ENCODE measurements at places on chromosomes 16 and 17. TPM values are rescaled to one million over a fixed set of nuclear protein-coding genes. Genes with fewer than 3 reads are reported as not detected.

GRCh38 chr17:39153599-39154051 is 2.2 kb upstream of the PLXDC1 start:
- no peaks in the 10 kb centered on the region for H3K27me3 ChIP-seq
- H3K27ac ChIP-seq = peak overlapping the region; percentile 61
- H3K4me3 ChIP-seq = peak overlapping the region; percentile 61

GRCh38 chr17:61307905-61308886 is 91.4 kb upstream of the TBX2 start:
- H3K36me3 ChIP-seq = no peaks in the 10 kb centered on the region
- no peak overlapping the region for H3K4me3 ChIP-seq
- DNase-seq = no peak
- no peaks in the 10 kb centered on the region for H3K27me3 ChIP-seq
- H3K4me1 ChIP-seq = no peaks in the 10 kb centered on the region

DNA sequence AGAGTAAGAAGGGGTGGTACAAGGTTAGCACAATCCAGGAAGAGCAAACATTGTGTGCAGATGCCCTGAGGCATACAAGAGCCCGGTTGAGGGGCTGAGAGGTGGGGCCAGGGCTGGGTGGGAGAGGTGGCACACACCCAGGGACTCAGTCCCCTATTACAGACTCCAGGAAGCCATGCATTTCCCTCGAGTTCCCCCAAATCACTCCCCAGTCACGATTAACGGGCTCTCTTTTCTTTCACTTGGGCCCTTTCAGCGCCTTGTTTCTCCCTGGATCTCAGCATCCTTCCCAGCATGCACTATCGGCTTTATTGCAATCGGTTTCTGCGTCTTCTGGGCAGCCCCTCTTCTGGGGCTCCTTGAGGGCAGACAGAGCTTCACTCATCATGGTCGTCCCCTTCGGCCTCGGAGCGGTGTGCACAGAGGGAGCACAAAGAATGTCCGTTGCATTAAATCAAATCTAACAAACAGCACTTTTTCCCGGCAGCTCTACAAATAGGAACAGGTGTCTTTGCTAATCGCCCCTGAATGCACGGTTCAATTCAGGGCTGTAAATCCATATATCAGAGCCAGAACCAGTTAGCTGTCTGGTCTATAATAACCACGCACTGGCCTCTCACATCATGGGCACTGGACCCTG is 184.6 kb upstream of the HSBP1 start:
- H3K27me3 ChIP-seq = no peaks in the 10 kb centered on the region
- no peaks in the 10 kb centered on the region for H3K4me1 ChIP-seq
- peaks cover 2% of the 10 kb centered on the region for H3K36me3 ChIP-seq
- no peak for DNase-seq
- H3K4me3 ChIP-seq = no peak overlapping the region

- H3K27ac ChIP-seq = no peak overlapping the region
- H3K4me3 ChIP-seq = no peak overlapping the region
- H3K27me3 ChIP-seq = no peaks in the 10 kb centered on the region
These were observed 173.0 kb upstream of the TOM1L1 start for GRCh38 chr17:54727624-54728023.

GRCh38 chr17:62572888-62573401 is 54.5 kb upstream of the MRC2 start:
- no peak for DNase-seq
- H3K27ac ChIP-seq = no peak overlapping the region
- no peaks in the 10 kb centered on the region for H3K36me3 ChIP-seq
- H3K4me3 ChIP-seq = no peak overlapping the region
- no peaks in the 10 kb centered on the region for H3K27me3 ChIP-seq
- no peaks in the 10 kb centered on the region for H3K4me1 ChIP-seq

DNA sequence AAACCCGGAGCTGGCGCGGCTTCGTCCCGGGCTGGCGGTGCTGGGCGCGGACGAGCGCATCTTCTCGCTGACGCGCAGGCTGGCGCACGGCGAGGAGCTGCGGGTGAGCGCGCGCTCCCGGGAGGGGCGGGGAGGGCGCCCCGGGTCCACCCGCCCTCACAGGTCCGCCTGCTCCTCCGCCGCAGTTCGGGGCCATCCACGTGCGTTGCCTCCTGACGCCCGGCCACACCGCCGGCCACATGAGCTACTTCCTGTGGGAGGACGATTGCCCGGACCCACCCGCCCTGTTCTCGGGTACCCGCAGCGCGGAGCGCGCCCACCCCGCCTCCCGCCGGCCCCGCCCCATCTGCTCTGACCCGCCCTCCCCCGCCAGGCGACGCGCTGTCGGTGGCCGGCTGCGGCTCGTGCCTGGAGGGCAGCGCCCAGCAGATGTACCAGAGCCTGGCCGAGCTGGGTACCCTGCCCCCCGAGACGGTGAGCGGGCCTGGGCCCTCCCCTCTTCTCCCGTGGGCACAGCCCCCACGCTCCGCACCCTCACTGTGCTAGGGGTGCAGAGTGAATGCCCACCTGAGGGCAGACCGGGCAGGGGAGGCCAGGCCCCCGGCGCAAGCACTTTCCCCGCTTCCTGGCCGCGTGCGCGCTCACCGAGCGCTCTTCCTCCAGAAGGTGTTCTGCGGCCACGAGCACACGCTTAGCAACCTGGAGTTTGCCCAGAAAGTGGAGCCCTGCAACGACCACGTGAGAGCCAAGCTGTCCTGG is 1.4 kb downstream of the HAGHL start:
- peak; percentile 82 for DNase-seq
- H3K4me3 ChIP-seq = no peak overlapping the region
- H3K4me1 ChIP-seq = no peaks in the 10 kb centered on the region
- H3K36me3 ChIP-seq = no peaks in the 10 kb centered on the region
- no peak overlapping the region for H3K27ac ChIP-seq

GRCh38 chr17:55624772-55625433 is 97.8 kb downstream of the TMEM100 start:
- H3K36me3 ChIP-seq = no peaks in the 10 kb centered on the region
- no peaks in the 10 kb centered on the region for H3K27me3 ChIP-seq
- no peaks in the 10 kb centered on the region for H3K4me1 ChIP-seq
- H3K27ac ChIP-seq = no peak overlapping the region

- DNase-seq = no peak
- no peak overlapping the region for H3K27ac ChIP-seq
- H3K27me3 ChIP-seq = no peaks in the 10 kb centered on the region
- no peak overlapping the region for H3K4me3 ChIP-seq
- peaks cover 14% of the 10 kb centered on the region for H3K36me3 ChIP-seq
These were observed 76.6 kb downstream of the ZZEF1 start for GRCh38 chr17:4066210-4066609.

DNA sequence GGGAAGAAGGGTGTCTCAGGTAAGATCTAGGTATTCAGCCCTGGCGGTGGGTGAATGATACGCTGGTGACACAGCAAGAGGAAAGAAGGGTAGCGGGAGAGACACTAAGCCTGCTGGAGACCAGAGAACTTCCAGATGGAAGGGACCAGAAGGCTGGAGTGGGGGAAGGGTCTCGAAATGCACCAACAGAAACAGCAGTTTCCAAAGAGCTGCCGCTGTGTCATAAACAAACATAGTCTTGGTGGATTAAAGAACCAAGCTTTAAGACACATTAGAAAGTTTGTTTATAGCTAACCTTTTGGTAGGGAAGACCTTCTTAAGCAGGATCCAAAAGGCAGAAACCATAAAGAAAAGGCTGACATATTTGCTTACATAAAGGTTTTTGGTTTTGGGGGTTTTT is 20.9 kb downstream of the TRPV3 start:
- no peaks in the 10 kb centered on the region for H3K4me1 ChIP-seq
- no peak overlapping the region for H3K4me3 ChIP-seq
- H3K27me3 ChIP-seq = no peaks in the 10 kb centered on the region
- DNase-seq = no peak

GRCh38 chr16:81975637-81976036 is 35.6 kb downstream of the SDR42E1 start:
- H3K4me1 ChIP-seq = no peaks in the 10 kb centered on the region
- H3K27ac ChIP-seq = no peak overlapping the region

DNA sequence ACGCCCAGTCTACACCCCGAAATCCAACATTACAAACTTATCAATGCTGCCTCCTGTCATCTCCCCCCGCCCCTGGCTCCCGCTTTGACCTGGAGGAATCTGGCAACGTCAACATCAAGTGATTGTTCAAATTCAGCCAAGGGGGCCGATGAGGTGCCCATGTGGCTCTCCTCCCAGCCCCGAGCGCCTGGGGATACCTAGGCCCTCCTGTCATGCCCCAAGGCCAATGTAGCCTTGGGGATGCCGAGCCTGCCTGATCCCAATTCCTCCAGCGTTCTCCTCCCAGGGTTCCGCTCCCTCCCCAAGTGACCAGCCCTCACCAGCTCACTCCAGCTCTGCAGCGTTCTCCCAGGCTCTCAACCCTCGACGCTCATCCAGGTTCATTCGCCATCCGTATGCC is 59.4 kb downstream of the NXN start:
- no peak overlapping the region for H3K27ac ChIP-seq
- no peaks in the 10 kb centered on the region for H3K27me3 ChIP-seq
- H3K36me3 ChIP-seq = no peaks in the 10 kb centered on the region

- DNase-seq = no peak
- no peak overlapping the region for H3K4me3 ChIP-seq
- H3K36me3 ChIP-seq = no peaks in the 10 kb centered on the region
- H3K27me3 ChIP-seq = no peaks in the 10 kb centered on the region
These were observed 344 bp downstream of the CNTNAP4 start for GRCh38 chr16:76277460-76278030.

DNA sequence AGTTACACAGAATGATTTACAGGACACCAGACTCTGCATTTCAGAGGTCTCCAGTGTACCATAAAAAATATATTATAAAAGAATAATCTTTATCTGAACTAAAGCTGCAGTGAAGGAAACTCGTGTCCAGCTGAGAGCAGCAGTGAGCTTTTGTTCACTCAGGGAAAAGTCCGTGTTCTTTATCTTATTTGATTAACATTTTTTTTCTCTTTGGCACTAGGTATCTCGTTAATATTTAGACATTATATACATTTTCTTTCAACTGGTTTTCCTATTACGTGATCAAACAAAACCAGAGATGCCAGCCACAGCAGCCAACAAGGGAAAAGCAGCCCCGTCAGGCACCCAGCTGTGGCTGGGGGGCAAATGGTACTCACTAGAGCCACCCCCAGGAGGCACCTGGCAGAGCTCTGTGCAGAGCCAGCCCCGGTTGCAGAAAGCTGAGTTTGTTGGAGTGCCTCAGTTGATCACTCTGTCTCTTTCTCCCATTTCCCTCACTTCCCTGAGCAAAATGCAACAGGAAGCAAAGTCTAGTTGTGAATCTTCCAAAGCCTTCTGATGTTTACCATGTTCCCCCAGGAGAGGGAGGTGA is 1.1 kb upstream of the HS3ST4 start:
- H3K27me3 ChIP-seq = peaks cover 2% of the 10 kb centered on the region
- H3K4me3 ChIP-seq = no peak overlapping the region
- no peaks in the 10 kb centered on the region for H3K4me1 ChIP-seq

DNA sequence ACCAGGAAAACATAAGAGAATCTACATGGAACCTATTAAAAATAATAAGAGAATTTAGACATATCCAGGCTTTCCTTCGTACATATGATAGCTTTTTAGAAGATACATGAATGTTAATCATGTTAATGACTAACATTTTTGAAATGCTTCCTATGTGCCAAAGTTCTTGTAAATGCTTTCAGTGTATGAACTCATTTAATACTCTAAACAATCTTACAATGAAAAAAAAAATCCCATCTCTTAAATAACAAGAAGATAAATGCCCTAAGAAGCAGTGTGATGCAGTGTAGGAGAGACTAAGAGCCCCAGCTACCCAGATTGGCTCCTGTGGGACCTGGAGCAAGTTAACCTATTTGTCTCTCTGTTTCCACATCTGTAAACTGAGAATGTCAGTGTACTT is 220.4 kb upstream of the MYOCD start:
- no peak overlapping the region for H3K27ac ChIP-seq
- H3K4me3 ChIP-seq = no peak overlapping the region
- H3K36me3 ChIP-seq = no peaks in the 10 kb centered on the region
- DNase-seq = no peak
- H3K27me3 ChIP-seq = no peaks in the 10 kb centered on the region

DNA sequence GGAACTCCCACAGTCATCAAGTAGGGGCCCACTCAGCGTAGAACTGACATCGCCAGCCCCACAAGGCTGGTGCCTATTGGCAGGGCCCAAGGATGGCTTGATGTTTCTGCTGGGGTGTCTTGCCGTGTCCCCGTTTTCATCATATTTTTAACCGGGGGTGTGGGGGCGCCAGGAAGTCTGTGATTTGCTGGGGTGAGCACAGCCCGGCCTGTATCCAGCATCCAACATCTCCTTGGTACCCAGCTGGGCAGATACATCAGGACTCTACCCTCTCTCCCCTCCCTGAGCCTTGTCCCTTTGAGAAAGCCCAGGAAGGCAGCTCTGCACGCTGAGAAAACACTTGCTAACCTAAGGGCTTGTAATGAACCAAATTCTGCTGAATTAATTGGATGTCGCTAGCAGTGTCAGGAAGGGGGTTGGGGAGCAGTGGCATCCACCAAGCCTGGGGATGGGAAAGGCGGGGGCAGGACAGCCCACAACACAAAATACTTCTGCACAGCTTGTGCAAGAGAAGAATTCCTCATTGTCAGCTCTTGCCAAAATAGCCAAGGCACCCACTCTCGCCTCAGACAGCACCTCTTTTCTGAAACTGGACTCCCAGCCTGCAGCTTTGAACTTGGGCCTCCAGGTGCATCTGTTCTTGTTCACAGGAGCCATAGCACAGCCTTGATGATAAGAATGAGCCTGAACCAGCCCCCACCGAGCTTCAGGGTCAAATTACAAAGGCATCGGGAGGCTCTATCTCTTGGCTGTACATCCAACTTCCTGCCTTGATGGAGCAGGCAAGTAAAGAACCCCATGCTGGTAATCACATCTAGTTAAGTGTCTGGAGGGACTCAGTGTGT is 63.7 kb upstream of the LYRM9 start:
- no peak overlapping the region for H3K27ac ChIP-seq
- no peaks in the 10 kb centered on the region for H3K4me1 ChIP-seq
- DNase-seq = no peak
- H3K27me3 ChIP-seq = no peaks in the 10 kb centered on the region

DNA sequence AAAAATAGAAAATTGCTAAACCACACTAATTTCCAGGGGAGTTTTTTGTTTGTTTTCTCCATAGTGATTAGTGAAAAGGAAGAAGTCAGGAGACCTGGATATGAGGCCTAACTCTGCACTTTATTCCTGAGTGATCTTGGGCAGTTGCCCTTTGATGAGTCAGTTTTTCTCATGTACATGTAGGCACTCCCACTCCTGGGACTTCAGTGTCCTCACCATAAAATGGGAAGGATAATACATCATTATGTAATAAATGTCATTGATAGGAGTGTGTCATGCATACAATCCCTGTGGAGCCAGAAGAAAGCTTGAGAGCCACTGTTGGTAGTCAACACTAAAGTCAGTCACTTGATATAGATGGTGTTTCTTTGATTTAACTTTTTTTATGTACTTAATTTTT is 32.5 kb downstream of the WIPF2 start:
- H3K27ac ChIP-seq = no peak overlapping the region
- H3K27me3 ChIP-seq = no peaks in the 10 kb centered on the region
- H3K4me3 ChIP-seq = no peak overlapping the region
- no peaks in the 10 kb centered on the region for H3K36me3 ChIP-seq

GRCh38 chr16:88775825-88776224 is 9.2 kb downstream of the PIEZO1 start:
- H3K4me1 ChIP-seq = no peaks in the 10 kb centered on the region
- no peak overlapping the region for H3K27ac ChIP-seq
- no peak for DNase-seq
- H3K27me3 ChIP-seq = no peaks in the 10 kb centered on the region
- H3K4me3 ChIP-seq = no peak overlapping the region

INPP5K gene
- 40.7 TPM for total RNA-seq

PRAC1 gene
- total RNA-seq = not detected

CACNG1 gene
- not detected for total RNA-seq

HOXB2 gene
- 25.4 TPM for total RNA-seq

SDR42E2 gene
- not detected for total RNA-seq

TEN1 gene
- 15.1 TPM for total RNA-seq

VEZF1 gene
- total RNA-seq = 59.8 TPM

NEK8 gene
- total RNA-seq = 1.6 TPM

ADCY7 gene
- 32.7 TPM for total RNA-seq

KRTAP2-2 gene
- not detected for total RNA-seq

EVPLL gene
- total RNA-seq = not detected

All from aorta (tissue), 5 donors.